ENCODE measurements at places on chromosomes 6 and 20.

- no peak for DNase-seq
These were observed 18.9 kb downstream of the PKIG start for GRCh38 chr20:44601236-44601671.

DNA sequence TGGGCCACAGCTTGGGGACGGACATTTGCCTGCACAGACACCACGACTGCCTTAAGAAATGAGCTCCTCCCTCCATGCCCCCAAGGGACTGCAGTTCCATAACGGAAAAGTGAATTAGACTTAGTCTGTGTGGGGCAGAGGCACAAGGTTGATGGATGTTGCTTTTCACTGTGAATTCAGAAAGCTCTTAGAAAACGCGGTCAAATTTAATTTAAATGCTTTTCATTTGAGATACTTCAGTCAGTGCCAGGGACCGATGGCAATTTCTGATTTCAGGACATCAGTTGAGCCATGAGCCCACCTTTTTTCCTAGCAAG lies 356.4 kb downstream of the KIF16B start:
- DNase-seq, result no peak

DNA sequence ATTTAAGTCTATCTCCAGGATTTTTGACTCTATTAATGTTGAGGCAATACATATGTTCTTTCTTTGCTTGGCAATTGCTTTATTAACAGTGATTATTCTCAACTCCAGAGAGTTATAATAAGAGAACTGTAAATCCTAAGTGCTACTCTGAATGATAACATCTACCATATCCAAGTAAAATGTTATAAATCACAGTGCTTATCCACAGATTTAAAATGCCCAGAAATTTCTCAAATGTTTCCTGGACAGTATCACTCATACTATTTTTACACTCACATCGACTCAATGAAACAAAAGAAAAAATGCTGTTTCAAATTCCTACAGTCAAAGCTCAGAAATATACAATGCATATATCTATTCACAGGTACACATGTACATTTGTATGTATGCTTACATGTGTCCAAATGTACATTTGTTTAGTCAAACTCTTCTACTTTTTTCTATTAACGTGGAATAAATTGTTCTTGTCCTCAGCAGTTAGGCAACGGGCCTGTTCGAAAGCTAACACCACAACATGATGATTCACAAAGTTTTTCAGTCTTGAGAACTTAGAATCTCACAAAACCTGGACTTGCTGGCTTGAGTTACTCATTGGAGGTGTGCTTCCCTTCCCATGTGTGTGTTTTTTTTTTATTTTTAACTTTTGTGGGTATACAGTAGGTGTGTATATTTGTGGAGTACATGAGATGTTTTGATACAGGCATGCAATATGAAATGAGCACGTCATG lies 193.0 kb downstream of the GJA10 start:
- DNase-seq, result no peak

DNA sequence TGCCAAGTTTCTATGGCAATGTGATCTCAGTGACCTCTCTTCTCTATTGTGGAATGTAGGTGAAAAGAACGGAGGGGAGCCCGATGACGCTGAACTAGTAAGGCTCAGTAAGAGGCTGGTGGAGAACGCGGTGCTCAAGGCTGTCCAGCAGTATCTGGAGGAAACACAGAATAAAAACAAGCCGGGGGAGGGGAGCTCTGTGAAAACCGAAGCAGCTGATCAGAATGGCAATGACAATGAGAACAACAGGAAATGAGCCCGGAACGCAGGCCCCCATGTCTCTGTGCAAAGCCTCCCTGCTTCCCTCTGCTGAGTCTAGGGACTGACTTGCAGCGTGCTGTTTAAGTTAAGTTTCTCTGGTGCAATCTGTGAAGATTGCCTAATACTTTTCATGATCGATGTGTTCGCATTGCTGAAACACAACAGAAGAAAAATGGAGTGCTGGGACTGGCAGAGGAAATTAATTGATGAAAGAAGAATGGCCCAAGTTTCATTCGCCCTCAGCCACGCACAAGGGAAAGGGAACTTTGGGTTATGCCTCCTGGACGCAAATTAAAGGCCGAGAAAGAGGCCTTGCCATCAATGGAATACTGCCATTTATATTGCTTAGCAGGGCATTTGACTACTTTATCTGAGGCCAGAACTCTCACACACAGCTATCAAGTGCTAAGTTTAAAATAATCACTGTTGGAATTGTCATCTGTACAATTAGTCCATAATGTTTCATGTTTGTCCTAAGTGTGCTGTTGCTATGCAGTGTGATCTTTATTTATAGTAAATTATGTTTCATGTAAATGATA lies 146.4 kb downstream of the AKAP7 start:
- peak; percentile 54 for DNase-seq

DNA sequence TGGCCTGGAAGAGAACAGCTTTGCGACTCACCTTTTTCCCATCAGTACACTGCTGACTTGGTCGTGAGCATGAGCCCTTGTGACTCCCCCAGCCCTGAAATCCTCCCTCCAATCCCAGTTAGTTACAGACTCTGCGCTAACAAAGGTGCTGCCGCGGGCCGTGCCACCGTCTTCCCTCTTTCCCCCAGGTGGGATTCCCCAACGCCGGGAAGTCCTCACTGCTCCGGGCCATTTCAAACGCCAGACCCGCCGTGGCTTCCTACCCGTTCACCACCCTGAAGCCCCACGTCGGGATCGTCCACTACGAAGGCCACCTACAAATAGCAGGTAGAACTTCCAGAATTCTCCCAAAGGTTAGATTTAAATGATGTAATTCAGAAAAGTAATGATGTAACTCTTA lies 16.1 kb downstream of the MTG2 start:
- no peak for DNase-seq

DNA sequence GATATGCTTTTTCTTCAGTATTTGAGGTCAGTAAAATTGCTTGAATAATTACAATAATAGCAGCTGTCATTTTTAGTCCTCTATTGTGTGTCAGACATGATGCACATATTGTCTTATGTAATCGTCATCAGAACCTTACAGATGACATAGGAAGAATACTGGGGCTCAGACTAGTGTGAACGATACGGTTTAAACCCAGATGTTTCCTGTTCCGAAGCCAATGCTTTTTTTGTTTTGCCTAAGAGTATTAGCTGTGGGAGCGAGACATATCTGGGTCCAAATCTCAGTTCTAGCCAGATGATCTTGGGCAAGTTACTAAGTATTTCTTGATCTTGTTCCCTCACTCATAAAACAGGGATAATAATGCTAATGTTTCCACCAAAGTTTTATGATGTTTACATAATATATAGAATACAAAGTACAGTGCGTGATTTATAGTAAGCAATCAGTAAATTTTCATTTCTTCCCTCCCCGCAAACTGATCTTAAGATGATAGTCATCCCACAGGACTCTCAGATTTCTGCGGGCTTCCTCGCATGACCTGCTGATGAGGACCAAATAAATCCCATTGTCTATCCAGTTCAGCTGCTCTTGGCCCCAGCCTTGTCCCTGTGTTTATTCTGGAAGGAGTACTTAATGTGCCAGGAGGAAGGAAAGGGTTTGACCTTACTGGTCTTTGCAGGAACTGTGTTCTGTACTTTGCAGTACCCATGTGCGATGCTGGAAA lies 98.2 kb downstream of the CAP2 start:
- DNase-seq, result no peak

DNA sequence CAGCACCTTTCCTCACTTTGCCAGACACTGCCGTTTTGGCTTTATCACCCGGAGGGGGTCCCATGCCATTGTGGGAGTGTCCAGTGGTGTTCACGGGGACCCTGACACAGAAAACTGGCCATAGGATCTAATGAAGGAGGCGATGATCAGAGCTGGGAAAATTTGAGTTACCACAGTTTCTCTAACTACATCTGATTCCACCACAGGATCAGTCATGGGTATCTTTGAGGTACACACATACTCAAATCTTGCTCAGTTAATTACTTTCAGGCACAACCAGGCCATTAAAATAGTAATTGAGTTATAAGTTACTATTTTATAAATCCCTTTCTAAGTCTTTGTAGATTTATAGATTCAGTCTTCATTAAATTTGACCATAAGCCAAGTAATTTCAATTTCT lies 215.1 kb downstream of the PRL start:
- DNase-seq, result no peak

DNA sequence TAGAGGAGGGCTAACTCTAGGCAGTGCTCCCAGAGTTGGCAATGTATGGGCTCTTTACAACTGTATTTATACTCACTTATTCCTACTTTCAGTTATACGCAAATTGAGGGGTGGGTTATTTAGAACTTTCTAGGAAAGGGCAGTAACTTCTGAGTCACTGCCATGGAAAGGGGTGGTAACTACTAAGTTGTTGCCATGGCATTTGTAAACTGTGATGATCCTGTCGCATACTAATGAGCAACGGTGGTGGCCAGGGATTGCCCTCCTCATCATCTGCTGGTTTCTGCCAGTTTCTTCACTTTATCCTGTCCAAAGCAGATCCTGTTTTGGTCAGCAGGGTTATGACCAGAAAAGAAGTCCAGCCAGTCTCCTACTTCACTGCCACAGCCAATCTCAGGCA lies 95.5 kb upstream of the PTPRT start:
- DNase-seq, result no peak

GRCh38 chr6:76862936-76863335 lies 600.4 kb downstream of the HTR1B start:
- DNase-seq, result no peak

DNA sequence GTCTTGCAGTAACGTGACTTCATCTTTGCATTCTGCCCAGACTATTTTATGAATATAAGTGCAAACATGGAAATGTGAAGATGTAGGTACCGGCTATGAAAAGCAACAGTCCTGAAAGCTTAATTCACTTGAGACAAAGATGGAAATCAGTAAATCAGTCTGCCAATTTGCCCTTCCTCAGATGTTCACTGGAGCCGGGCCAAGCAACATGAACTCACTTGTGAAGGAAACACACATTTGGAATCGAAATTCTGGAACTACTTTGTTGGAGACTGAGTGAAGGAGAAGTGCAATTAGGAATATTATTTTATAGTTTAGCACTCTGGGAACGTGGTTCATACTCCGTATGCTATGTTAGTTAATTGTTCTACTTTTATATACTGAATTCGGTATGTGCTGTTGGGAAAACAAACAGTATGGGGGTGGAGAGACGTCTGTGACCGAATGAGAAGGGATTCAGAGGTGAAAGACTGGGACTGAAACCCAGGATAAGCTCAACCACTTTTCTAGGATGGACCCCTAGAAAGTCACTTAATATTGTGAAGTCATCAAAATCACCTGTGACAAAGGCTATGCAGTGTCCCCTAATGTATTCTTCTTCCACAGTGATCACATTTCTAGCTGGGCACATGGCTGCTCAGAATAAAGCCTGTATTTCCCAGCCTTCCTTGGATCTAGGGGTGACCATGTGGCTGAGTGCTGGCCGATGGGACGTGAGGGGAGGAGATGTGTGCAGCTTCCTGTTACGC lies 95.5 kb downstream of the PREX1 start:
- DNase-seq, result no peak

DNA sequence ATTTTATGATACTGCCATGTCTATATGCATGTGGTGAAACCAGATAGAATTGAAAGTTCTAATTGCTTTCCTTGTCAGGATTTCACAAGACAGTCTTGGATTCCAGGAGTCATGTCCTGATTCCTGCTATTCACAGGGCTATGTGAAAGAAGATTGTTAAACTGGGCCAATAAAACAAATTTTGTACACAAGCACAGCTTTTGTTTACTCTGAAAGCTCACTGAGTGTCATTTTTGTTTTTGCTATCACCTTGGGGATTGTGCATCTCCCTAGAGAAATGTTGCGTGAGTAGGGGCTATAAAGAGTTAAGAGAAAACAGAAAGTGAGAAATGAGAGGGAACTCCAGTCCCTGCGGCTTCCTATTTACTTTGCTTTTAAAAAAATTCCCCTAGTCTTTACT lies 627.5 kb downstream of the PKHD1 start:
- DNase-seq, result no peak

DNA sequence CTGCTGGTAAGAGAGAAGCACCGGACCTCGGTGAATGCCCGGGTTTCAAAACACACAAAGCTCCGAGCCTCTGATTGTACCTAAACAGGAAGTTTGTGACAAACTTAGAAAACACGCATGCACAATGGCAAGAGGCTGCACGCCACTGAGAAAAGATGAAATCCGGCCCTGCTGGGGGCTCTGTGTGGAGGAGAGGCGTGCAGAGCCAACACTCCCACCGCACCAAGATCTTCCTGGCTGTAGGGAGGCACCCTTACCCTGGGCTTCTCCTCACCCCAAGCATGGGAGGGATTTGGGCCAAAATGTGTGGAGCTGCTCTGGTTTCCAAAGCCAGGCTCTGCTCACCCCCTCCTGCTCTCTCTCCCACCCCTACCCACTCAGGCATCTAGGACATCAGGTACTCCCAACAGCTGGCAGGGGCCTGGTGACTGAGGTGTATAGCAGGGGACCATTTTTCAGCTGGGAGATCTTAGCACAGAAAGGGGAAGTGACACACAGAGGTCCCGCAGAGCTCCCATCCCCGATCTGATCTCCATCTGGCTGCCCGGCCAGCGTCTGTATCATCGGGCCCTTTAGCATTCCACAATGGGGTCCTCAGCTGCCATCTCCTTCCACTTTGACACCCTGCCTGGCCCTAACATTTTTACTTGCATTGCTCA lies 84.2 kb downstream of the TRERF1 start:
- peak; percentile 28 for DNase-seq

GRCh38 chr6:48109944-48110343 lies 1.1 kb downstream of the PTCHD4 start:
- DNase-seq, result no peak

- DNase-seq, result no peak
These were observed 12.7 kb downstream of the TAF4 start for GRCh38 chr20:62052842-62053464.

GRCh38 chr6:158377860-158378259 lies 65.6 kb downstream of the TULP4 start:
- DNase-seq, result no peak
